DMS153 (cell line): ENCODE measurements at places on chromosomes 1 and 21.

- DNase-seq = no peak
Measured at GRCh38 chr1:114290341-114290740, 136.7 kb upstream of the SYT6 start.

GRCh38 chr1:29668551-29669157 lies 432.3 kb downstream of the PTPRU start:
- DNase-seq = no peak

GRCh38 chr1:109821221-109821669 lies 57.5 kb upstream of the EPS8L3 start:
- DNase-seq = no peak

DNA sequence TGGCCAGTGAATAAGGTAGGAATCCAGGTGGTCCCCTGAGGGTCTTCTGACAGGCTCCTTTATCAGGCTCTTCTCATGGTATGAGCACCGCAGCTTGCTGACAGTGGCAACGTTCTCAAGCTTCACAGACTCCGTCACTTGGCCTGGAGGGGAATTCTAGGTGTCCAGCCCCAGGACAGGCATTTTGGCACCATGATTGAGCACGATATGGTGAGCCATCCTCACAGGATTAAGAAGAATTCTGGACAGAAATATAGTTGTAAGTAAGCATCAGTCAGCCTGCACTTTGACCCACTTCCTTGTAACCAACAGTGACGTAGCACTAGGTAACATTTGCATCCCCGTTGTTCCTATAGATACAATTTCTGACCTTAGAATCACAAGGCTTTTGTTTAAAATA lies 30.5 kb upstream of the KIF26B start:
- no peak for DNase-seq
